Activated T-helper 2 cell treated with anti-CD3 and anti-CD28 coated beads, Interferon-gamma antibody, Interleukin-2, Interleukin-4, amounts not matched to agents 10 μg/mL and 5 μg/mL and 100 μg/mL, durations not matched to agents 14 hours and 24 hours and 36 hours (primary cell): ENCODE measurements at places on chromosomes 16 and 17. TPM values are rescaled to one million over a fixed set of nuclear protein-coding genes. Genes with fewer than 3 reads are reported as not detected.

GRCh38 chr17:46262271-46262670, 32.7 kb upstream of the LRRC37A start:
- DNase-seq = no peak
- H3K36me3 ChIP-seq = no peaks in the 10 kb centered on the region
- no peak overlapping the region for H3K27ac ChIP-seq
- H3K4me1 ChIP-seq = peaks cover 32% of the 10 kb centered on the region
- no peak overlapping the region for H3K4me3 ChIP-seq
- peaks cover 11% of the 10 kb centered on the region for H3K27me3 ChIP-seq

GRCh38 chr17:79045842-79046196, 21.9 kb downstream of the C1QTNF1 start:
- peak; percentile 49 for DNase-seq
- H3K27ac ChIP-seq = no peak overlapping the region
- no peaks in the 10 kb centered on the region for H3K36me3 ChIP-seq
- H3K4me3 ChIP-seq = no peak overlapping the region
- H3K27me3 ChIP-seq = peaks cover 5% of the 10 kb centered on the region
- no peaks in the 10 kb centered on the region for H3K4me1 ChIP-seq

GRCh38 chr17:66276328-66276937, 26.0 kb upstream of the PRKCA start:
- H3K27me3 ChIP-seq = peaks cover 7% of the 10 kb centered on the region
- DNase-seq = no peak
- peaks cover 11% of the 10 kb centered on the region for H3K4me1 ChIP-seq
- H3K27ac ChIP-seq = no peak overlapping the region
- no peak overlapping the region for H3K4me3 ChIP-seq
- H3K36me3 ChIP-seq = no peaks in the 10 kb centered on the region

GRCh38 chr17:6823011-6823442, 8.5 kb downstream of the TEKT1 start:
- no peak overlapping the region for H3K27ac ChIP-seq
- no peak overlapping the region for H3K4me3 ChIP-seq
- H3K27me3 ChIP-seq = peaks cover 32% of the 10 kb centered on the region
- H3K36me3 ChIP-seq = no peaks in the 10 kb centered on the region
- DNase-seq = no peak

GRCh38 chr16:63530208-63530607, 1494.0 kb upstream of the CDH8 start:
- no peaks in the 10 kb centered on the region for H3K36me3 ChIP-seq
- no peak overlapping the region for H3K27ac ChIP-seq
- H3K27me3 ChIP-seq = no peaks in the 10 kb centered on the region
- H3K4me3 ChIP-seq = no peak overlapping the region

COX6A2 gene
- not detected in 2 replicates for total RNA-seq

DNA sequence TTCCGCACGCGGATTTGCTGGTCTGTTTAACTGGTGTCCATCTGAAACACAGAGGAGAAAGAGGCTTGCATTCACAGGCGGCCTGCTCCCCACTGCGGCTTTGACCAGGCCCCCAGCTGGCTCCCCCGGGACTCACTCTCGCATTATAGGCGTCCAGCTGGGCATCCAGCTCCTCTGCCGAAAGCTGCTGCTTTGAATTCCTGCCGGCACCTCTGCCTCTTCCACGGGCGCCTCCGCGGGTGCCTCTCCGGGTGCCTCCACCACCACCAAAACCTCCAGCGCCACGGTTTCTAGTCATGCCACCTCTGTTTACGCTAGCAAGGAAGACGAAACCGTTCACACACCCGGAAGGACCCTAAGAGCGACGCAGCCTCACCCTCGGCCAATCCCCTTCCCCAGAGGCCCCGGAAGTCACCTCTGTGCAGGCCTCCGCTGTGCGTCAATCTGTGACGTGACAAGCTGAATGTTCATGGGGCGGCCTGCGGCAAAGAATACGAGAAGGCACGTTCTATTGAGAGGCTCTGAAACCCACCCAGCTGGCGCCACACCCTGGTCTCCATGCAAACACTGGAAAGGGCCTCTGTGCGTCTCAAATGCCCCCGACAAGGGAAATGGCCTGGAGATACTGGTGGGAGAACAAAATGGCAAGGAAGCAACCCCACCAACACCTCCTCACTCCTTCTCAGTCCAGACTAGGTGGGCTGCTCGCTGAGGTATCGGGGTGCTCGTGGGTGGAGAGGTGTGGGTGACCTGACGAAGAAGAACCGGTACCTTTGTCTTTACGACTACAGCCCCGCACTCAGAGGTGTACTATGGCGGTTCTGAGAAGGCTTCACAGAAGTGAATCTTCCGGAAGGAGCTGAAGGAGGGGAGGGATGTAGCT, 3.0 kb downstream of the ALYREF start:
- no peaks in the 10 kb centered on the region for H3K27me3 ChIP-seq
- no peak for DNase-seq
- peaks cover 18% of the 10 kb centered on the region for H3K4me1 ChIP-seq
- peaks cover 71% of the 10 kb centered on the region for H3K36me3 ChIP-seq

- DNase-seq = no peak
- peaks cover 8% of the 10 kb centered on the region for H3K27me3 ChIP-seq
- H3K4me1 ChIP-seq = no peaks in the 10 kb centered on the region
- H3K36me3 ChIP-seq = no peaks in the 10 kb centered on the region
These were observed 30.6 kb downstream of the FAM20A start for GRCh38 chr17:68570526-68570925.

GRCh38 chr16:10339777-10340732, 45.8 kb upstream of the ATF7IP2 start:
- peaks cover 4% of the 10 kb centered on the region for H3K36me3 ChIP-seq
- no peaks in the 10 kb centered on the region for H3K27me3 ChIP-seq
- no peaks in the 10 kb centered on the region for H3K4me1 ChIP-seq
- H3K4me3 ChIP-seq = no peak overlapping the region
- no peak for DNase-seq

DNA sequence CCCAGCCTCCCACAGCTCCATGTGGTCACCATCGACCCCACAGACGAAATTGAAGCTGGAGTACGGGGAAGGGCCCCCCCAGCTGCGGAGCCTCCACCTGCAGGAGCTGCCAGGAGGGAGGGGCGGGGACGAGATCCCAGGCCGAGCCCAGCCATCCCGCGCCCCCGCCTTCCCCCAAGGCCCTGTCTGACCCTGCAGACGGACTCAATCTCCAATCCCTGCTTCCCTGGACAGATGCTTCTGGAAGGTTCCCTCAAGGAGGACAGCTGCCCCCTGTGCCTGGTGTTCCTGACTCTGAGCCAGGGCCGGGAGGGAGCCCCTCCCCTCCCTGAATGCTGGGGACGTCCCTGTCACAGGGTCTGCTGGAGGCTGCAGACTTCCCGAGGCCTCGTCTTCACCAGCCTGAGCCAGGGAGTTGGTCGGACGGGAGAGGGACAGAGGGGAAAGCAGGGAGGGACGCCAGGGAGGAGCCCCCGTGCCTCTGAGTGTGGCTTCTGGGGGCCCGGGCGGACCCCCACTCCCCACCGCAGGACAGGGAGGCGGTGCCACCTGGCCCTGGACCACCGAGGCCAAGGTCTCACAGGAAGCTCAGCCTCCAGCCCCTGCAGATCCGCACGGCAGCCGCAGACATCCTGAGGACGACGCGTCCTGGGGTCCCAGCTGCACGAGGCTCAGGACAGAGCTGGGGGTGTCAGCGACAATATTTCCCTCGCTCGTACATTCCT, 21.3 kb upstream of the C1QTNF8 start:
- no peak overlapping the region for H3K27ac ChIP-seq
- no peak overlapping the region for H3K4me3 ChIP-seq
- no peak for DNase-seq
- no peaks in the 10 kb centered on the region for H3K4me1 ChIP-seq
- H3K36me3 ChIP-seq = no peaks in the 10 kb centered on the region

GRCh38 chr17:57751348-57751971, 6.4 kb upstream of the CCDC182 start:
- peaks cover 8% of the 10 kb centered on the region for H3K27me3 ChIP-seq
- DNase-seq = no peak
- no peak overlapping the region for H3K27ac ChIP-seq
- H3K36me3 ChIP-seq = no peaks in the 10 kb centered on the region
- H3K4me3 ChIP-seq = no peak overlapping the region

GRCh38 chr17:6780886-6781285, 4.9 kb downstream of the FBXO39 start:
- no peaks in the 10 kb centered on the region for H3K4me1 ChIP-seq
- peaks cover 21% of the 10 kb centered on the region for H3K36me3 ChIP-seq
- no peak overlapping the region for H3K27ac ChIP-seq
- DNase-seq = no peak
- peaks cover 42% of the 10 kb centered on the region for H3K27me3 ChIP-seq
- H3K4me3 ChIP-seq = no peak overlapping the region

- no peak overlapping the region for H3K27ac ChIP-seq
- peak overlapping the region; percentile 38 for H3K4me3 ChIP-seq
- no peak for DNase-seq
- H3K4me1 ChIP-seq = peaks cover 8% of the 10 kb centered on the region
- H3K27me3 ChIP-seq = peaks cover 59% of the 10 kb centered on the region
These were observed 9.9 kb downstream of the TBX2 start for GRCh38 chr17:61409301-61410112.

DNA sequence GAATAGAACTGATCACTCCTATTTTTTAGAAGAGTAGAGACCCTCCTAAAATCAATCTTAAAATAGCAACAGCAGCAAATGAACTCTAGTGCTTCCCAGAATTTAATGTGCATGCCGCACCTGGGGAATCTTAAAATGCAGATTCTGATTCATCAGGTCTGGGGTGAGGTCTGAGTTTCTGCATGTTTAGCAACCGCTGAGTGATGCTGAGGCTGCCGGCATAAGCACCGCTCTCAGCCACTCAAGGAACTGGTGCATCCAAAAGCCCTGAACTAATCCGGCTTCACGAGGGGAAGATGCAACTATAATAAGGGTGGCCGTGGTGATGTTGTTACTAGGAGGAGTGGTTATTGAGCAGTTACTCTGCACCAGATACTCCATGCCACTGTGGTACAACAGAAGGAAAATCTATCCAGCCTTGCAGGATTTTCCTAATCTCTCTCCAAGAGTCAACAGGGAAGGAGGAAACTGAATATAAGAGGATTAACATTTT, 19.7 kb downstream of the SDK2 start:
- H3K27me3 ChIP-seq = peaks cover 3% of the 10 kb centered on the region
- no peaks in the 10 kb centered on the region for H3K4me1 ChIP-seq
- no peak overlapping the region for H3K4me3 ChIP-seq
- H3K27ac ChIP-seq = no peak overlapping the region

ANKRD40CL gene
- not detected in 2 replicates for total RNA-seq

- no peaks in the 10 kb centered on the region for H3K4me1 ChIP-seq
- DNase-seq = no peak
- H3K27me3 ChIP-seq = peaks cover 20% of the 10 kb centered on the region
- H3K27ac ChIP-seq = no peak overlapping the region
- H3K4me3 ChIP-seq = no peak overlapping the region
These were observed 76.9 kb downstream of the PPM1E start for GRCh38 chr17:58832514-58832913.

- H3K4me1 ChIP-seq = no peaks in the 10 kb centered on the region
- DNase-seq = no peak
- no peak overlapping the region for H3K4me3 ChIP-seq
- H3K27ac ChIP-seq = no peak overlapping the region
- peaks cover 2% of the 10 kb centered on the region for H3K27me3 ChIP-seq
These were observed 32.8 kb downstream of the WNT3 start for GRCh38 chr17:46785696-46786095.

GRCh38 chr17:732902-733720, 715 bp downstream of the TLCD3A start:
- H3K27me3 ChIP-seq = no peaks in the 10 kb centered on the region
- DNase-seq = peak; percentile 24
- peaks cover 49% of the 10 kb centered on the region for H3K36me3 ChIP-seq
- H3K4me3 ChIP-seq = peak overlapping the region; percentile 92

- H3K4me3 ChIP-seq = peak overlapping the region; percentile 72
- H3K36me3 ChIP-seq = peaks cover 12% of the 10 kb centered on the region
- H3K27me3 ChIP-seq = no peaks in the 10 kb centered on the region
- peaks cover 5% of the 10 kb centered on the region for H3K4me1 ChIP-seq
- no peak overlapping the region for H3K27ac ChIP-seq
- peak; percentile 65 for DNase-seq
These were observed 2.3 kb downstream of the RPUSD1 start for GRCh38 chr16:785563-786535.

DNA sequence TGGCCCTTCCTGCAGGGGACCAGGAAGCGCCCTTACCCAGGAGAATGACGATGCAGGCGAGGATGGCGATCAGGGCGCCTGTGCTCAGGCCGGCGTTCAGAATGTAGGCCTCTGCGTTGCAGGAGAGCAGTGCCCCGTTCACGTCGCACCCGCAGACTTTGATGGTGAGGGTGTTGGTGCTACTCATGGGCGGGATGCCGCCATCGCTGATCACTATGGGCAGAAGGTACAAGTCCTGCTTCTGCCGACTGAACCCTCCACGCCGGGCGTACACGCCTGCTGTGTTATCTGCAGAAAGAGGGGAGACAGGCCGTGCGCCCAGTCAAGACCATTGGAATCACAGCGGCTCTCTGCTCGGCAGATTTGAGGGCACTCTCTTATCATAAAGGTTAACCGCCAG, 171.1 kb downstream of the CDH11 start:
- no peaks in the 10 kb centered on the region for H3K27me3 ChIP-seq
- H3K36me3 ChIP-seq = no peaks in the 10 kb centered on the region
- H3K27ac ChIP-seq = no peak overlapping the region
- DNase-seq = no peak

EPN3 gene
- not detected in 2 replicates for total RNA-seq

SLC38A8 gene
- 0.28 TPM in 1 of 2 replicates, not detected in the other for total RNA-seq

DNA sequence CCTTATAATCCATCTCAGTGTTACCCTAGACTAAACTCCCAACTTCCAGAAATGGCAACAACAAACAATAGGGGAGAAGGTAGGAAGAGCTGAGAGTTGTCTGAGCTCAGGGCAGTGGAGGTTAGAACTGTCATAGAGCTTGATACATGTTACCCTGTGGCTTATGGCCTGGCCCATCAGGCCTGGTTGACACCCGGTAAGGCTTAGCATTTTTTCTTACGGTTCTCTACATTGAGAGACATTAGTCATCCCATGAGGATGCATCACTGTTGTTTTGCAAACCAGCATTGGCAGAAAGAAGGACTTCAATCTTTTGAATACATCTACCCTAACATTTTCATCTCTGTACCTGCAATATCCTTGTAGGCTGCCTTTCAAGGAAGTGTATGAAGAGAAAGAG, 226.6 kb downstream of the PHKB start:
- no peaks in the 10 kb centered on the region for H3K27me3 ChIP-seq
- no peak overlapping the region for H3K4me3 ChIP-seq
- no peak overlapping the region for H3K27ac ChIP-seq
- no peak for DNase-seq
- peaks cover 6% of the 10 kb centered on the region for H3K4me1 ChIP-seq
